Activated naive CD8-positive, alpha-beta T cell treated with anti-CD3 and anti-CD28 coated beads, Interleukin-2, amount 50 U/mL, for 16 hours (primary cell): ENCODE measurements at places on chromosomes 16 and 17.

- no peak for DNase-seq
Observed at GRCh38 chr16:83762141-83762991, 45.4 kb upstream of the HSBP1 start.

GRCh38 chr17:17810084-17810894 is 26.5 kb downstream of the SREBF1 start:
- DNase-seq = no peak

DNA sequence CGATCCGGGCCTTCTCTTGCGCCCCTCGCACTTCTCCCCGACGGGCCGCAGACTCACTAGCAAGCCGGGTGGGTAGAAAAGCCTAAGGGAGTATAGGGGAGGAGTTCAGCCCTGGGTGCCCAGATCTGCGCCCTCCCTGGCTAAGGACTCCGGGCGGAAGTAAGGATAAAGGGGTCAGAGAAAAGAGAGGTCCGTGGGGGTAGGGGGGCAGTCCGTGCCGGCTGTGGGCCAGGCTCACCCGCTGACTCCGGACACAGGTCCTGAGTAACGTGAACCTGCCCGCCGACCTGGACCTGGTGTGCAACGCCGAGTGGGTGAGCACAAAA is 1.8 kb downstream of the NAGS start:
- DNase-seq = no peak

- no peak for DNase-seq
Observed at GRCh38 chr17:21460358-21460757, 84.2 kb downstream of the KCNJ12 start.

DNA sequence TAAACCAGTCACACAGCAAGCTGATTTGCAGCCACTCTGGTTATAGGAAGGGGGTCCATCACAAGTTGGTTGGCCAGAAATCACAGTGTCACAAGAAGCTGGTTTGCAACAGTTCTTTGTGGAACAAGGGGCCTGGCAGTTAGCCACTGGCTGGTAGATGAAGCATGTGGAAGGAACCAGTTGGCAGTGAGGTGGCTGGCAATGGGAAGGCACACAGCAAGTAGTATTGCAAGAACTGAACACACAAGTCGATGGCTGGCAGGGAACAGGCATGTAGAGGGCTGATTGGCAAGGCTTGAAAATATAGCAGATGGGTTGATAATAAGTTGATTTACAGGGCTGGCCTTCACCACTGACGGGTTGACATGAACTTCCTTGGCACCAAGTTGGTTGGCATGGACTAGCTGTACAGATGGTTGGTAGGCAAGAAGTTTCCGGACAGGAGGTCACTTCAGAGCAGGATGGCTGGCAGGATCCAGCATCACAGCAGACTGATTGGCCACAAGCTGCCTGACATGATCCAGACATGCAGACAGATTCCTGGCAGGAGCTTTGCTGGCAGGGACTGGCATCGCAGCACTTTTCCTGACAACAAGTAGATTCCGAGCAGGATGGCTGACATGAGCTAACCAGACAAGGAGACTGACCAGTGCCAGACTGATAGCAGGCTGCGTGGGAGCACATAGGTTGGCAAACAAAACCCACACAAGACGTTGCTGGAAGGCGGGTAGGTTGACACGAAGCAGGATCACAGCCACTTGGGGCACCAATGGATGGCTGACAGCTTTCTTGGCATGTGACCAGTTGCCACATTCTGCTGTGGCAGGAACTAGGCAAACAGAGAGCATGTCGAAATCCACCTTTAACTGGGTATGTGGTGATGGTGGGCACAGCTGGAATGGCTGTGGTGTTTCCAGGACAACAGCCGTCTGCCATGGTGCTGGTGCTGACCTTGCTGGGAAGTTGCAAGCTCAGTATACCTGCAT is at the start of gene KRTAP29-1:
Gene KRTAP29-1 (minus strand): TSS at position 936 of the 986 bp plus-strand sequence. CDS start 0 bp downstream, at position 936.
- DNase-seq = no peak

- DNase-seq = no peak
Observed at GRCh38 chr16:61045931-61046330, 990.3 kb downstream of the CDH8 start.

DNA sequence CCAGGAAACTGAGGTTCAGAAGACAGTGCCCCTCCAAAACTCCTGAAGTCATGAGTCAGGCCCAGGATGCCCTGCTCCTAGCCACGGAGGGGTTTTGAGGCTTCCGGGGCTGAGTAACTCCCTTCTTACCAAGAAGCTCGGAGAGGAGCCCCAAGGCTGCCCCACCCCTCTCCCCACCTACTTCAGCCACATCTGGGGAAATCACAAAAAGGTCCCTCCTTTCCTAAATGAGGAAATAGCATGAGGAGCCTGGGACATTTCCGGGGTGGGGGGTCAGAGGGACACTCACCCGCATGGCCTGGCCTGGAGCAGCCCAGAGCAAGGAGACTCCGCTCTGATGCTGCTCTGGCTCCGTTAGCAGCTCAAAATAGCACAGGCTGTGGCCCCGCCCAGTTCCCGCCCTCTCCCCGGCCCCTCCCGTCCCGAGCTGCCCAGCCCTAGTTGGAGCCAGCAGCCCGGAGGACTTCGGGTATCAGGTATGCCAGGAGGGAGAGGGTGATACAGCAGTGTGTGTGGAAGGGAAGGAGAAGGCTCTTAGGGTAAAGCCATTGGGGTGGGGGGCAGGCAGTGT is 40.1 kb downstream of the MYO18A start:
- DNase-seq = peak; percentile 48

GRCh38 chr16:57644383-57645014 is 16.1 kb downstream of the ADGRG1 start:
- no peak for DNase-seq

- no peak for DNase-seq
Observed at GRCh38 chr17:9232591-9233270, 211.4 kb downstream of the NTN1 start.

DNA sequence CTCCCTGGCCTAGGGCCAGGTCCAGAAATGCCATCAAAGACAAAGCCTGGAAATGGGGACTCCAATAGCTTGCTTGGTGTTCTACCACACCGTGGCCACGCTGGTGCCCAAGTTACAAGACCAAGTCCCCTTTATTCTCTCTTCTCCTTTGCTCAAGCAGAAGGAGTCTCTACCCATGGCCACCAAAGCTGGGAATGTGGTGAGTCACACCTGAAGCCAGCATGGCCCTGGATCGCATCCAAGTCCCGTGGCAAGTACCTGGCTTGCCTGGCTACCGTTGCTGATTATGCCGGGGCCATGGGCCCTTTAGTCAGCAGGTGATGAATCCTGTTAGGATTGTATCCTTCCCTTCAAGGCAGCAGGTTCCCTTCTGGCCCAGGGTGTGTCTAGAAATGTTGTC is 260.0 kb downstream of the HAPSTR1 start:
- DNase-seq = no peak

GRCh38 chr16:27083861-27084261 is 17.1 kb downstream of the C16orf82 start:
- no peak for DNase-seq

- DNase-seq = no peak
Observed at GRCh38 chr17:47999582-47999981, 28.7 kb downstream of the CDK5RAP3 start.

GRCh38 chr17:45837187-45837586 is 7.5 kb upstream of the SPPL2C start:
- no peak for DNase-seq

- DNase-seq = no peak
Observed at GRCh38 chr17:82909322-82909904, 69.6 kb upstream of the ZNF750 start.

DNA sequence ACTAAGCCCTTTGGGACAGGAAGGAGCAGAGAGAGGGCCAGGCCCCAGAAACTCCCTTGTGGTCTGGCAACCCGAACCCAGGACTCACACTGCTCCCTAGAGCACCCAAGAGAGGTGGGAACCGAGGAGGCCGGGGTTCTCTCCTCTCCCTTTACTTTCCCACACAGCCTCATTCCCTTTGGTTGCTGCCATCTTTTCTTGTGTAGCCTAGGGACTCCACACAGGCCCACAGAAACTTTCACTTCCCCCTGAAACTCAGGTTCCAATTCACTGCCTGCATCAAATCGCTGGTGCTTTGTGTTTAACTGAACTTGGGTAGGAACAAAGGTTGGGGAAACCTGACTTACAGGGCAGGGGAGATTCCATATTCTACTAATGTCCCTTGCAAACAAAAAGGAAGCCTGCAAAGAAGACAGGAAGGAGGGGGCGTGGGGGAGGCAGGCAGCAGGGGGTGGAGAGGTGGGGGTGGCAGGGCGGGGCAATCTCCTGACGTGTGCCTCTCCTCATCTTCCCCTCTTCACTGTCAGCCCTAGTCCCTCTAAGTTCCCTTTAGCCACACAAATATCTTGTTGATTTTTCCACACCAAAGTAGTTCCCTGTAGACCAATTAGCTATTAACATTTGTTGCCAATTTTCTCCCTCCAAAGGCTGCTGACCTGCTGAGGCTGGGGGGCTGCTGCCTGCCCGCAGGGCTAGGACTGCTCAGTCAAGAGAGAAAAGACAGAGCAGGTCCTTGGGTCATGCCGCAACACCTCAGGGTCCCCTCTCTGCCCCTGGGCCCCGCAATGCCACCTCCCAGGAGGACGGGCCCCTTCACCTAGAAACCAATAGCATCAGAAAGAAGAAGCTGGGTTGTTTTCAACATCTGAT is 8.0 kb downstream of the ST3GAL2 start:
- DNase-seq = peak; percentile 18

- no peak for DNase-seq
Observed at GRCh38 chr17:68141050-68141449, 105.5 kb downstream of the KPNA2 start.

- no peak for DNase-seq
Observed at GRCh38 chr17:73335591-73336407, 24.0 kb upstream of the CDC42EP4 start.

DNA sequence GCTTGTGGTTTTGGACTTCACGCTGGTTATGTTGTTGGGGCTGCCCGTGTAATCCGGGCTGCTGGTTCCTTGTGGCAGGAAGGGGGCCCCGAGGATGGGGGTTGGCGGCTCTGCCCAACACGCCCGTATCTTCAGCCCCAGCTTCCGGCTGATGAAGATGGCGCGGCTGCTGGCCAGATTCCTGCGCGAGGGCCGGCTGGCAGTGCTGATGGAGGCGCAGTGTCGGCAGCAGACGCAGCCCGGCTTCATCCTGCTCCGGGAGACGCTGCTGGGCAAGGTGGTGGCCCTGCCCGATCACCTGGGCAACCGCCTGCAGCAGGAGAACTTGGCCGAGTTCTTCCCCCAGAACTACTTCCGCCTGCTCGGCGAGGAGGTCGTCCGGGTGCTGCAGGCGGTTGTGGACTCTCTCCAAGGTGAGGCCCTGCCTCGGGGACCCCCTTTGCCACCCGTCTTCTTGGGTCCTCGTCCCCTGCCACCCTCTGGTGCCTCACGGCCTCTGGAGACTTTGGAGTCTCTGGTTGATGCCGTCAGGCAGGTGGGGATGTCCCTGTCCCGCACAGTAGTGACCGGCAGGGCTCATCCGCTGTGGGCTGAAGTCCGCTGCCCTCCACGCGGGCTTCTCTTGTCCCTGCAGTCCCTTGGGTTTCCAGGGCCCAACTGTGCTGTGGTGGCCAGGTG is 2.2 kb downstream of the TELO2 start:
- DNase-seq = no peak

DNA sequence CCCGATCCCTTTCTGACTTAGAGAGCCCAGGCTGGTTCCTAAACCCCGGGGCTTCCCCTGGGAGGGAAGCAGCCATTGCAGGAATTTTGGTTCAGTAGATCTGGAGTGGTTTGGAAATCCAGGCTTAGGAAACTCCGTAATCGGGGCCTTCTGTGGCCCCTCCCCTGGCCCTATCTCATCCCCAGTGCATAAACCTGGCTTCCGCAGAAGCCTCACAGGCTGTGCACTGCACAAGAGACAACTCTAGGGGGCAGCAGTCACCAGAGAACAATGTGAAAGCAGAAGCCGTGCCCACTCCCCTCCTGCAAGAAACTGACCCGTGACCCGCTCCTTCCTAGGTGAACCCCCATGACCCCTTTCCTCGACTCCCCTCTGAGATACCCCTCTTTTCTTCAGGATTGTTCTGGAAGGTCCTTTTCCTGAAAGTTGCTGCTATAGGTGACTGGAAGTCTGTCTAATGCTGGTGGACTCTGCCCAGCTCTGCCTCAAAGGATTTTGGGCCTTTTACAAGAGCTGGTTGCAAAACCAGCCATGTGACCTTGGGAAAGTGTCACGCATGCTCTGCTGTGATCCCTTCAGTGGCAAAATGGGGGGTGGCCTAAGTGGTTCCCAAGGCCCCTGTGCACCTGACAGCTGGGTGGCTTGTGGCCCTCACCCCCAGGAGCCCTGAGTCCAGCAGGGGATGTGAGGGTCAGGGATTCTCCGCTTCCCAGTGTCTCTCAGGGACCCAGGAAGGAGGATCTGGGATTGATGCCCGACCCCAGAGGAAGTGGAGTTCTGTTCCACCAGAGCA is 14.4 kb downstream of the GUCY2D start:
- DNase-seq = no peak

DNA sequence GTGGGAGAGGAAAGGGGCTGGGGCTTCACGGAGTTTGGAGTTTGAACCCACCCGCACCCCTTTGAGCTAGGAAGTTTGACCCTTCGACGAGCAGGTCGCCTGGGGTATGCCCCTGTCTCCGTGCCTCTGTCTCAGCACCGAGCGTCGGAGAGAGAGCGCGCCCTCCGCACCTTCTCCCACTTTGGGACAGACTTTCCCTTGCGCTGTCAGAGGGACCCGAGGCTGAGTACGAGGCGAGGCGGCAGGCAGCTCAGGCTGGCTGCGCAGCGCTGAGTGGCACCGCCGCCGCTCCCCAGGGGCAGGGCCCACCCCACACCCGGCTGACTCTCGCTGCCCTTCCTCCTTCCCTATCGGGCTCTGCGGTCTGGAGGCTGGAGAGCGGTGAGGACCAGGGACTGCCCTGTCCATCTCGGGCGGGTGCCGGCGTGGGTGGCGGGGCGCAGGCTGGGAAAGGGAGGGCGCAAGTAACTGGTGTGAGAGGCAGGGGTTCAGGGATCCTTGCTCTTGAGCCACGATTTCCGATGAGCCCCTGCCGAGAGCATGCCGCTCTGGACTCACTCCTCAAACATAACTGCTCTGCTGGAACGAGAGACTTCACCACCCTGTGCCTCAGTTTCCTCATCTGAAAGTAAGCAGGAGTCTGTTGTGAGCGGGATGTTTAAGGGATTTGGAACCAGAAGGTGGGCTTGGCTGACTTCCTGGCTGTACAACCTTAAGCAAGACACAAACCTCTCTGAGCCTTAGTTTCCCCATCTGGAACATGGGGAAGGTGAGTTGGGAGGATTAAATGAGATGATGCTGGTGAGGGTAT is 981 bp downstream of the BEAN1 start:
- DNase-seq = no peak
